ENCODE measurements at places on chromosomes 1 and 21.

DNA sequence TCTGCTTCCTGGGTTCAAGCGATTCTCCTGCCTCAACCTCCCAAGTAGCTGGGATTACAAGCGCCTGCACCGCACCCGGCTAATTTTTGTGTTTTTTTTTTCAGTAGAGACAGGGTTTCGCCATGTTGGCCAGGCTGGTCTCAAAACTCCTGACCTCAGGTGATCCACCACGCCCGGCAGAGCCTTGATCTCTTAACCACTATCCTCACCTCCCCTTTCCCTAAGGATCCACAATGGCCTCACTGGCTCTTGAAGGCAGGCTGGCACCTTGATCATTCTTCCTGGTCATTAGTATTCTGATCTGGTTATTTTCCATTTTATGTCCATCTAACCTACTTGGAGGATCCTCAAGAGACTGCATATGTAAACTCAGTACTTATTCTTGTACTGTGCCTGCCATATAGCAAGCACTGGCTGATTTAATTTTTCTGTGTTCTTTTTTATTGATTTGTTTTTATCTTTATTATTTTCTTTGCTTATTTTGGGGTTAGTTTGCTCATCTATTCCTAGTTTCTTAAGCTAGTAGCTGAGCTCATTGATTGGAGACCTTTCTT lies 6.3 kb downstream of the RCC1 start:
- no peak for DNase-seq

GRCh38 chr1:67626090-67626860 lies 58.7 kb upstream of the GADD45A start:
- DNase-seq, result no peak

DNA sequence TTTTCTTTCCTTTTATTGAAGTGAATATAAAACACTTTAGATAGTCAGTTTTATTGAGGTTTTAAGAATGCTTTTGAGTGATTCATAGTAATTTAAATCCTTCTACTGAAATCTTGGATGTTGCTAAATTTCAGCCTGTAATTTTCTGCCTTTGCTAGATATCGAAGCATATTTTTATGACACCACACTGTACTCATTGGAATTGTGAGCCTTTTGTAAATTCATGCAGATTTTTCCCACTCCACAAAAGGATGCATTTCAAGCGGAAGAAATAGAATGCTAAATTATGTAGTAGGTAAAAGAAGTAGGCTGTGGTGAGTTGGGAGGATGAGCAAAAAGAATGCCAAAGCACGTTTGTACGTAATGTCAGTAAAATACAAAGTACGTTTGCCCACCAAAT lies 13.8 kb downstream of the SNX7 start:
- no peak for DNase-seq

GRCh38 chr1:119611701-119612113 lies 36.4 kb downstream of the ZNF697 start:
- peak; percentile 38 for DNase-seq

GRCh38 chr1:31911994-31912780 lies 26.0 kb downstream of the PTP4A2 start:
- DNase-seq, result no peak

DNA sequence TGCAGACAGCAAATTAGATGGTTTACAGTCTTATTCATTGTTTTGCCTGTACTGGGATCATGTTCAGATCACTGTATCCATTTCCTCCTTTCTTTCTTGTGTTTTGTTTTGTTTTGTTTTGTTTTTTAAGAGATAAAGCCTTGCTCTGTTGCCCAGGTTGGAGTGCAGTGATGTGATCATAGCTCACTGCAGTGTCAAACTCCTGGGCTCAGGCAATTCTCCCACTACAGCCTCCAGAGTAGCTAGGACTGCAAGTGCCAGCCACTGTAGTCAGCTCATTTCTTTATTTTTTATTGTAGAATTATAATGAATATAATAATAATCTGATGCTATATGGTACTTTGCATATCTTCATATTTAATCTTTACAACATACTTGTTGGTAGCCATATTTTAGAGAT lies 403.7 kb upstream of the B3GALT2 start:
- DNase-seq, result no peak

- DNase-seq, result no peak
Observed at GRCh38 chr1:167544447-167545093, 9.0 kb downstream of the CREG1 start.

DNA sequence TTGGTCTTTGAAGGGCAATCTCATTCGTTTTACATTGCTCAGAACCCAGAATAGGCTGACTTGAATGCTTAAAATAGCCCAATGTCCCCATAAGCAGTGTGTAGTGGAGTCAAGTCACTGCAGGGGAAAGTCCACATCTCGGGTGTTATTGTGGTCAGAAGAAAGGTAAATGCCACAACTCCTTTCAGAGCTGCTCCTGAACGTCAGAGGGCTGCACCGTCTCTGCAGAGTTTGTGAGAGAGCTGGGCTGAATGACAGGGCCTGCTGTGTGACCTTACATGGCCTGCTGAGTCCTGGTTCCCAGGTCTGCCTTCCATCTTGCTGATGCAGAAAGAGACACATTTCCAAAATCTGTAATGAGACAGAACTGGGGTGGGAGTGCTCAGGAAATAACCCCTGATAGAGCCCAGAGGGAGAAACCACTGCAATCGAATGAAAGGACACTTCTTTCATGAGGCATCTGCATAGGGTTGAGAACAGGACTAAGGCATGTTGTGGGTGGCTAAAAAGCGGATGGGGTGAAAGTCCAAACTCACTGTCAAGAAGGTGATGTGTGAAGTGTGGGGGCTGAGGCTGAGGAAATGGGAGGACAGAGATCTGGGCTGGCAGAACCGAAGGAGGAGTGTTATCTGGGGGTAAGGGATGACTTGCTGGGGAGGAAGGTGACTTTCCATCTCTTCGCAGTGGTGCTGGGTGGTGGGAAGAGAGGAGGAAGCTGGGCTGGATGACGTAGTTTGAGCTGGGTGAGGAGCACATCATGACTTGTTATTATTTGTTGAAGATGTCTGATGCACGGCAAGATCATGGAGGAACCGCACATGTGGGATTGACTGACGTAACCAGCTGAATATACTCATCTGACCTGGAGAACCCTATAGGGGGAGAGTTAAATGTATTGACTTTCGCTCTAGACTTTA lies 33.7 kb downstream of the XCL2 start:
- peak; percentile 52 for DNase-seq

DNA sequence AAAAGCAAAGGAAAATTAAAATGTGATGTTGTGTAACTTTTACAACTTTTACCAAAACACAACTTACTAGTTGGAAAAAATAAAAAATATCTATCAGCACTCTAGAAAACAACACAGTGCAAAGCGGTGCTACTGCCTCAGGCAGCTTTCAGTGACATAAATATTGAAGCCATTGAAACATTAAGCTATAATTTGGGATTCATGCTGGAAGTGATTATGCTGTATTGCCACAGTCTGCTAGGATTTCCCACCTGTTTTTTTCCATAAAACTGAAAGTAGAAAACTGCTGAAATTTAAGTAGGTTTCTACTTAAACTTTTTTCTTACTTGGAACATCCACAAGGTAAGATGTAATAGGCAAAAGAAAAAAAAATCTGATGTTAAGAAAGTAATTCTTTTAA lies 674.4 kb downstream of the KCNT2 start:
- DNase-seq, result no peak

GRCh38 chr21:32096411-32096810 lies 182.4 kb downstream of the MIS18A start:
- DNase-seq, result no peak

DNA sequence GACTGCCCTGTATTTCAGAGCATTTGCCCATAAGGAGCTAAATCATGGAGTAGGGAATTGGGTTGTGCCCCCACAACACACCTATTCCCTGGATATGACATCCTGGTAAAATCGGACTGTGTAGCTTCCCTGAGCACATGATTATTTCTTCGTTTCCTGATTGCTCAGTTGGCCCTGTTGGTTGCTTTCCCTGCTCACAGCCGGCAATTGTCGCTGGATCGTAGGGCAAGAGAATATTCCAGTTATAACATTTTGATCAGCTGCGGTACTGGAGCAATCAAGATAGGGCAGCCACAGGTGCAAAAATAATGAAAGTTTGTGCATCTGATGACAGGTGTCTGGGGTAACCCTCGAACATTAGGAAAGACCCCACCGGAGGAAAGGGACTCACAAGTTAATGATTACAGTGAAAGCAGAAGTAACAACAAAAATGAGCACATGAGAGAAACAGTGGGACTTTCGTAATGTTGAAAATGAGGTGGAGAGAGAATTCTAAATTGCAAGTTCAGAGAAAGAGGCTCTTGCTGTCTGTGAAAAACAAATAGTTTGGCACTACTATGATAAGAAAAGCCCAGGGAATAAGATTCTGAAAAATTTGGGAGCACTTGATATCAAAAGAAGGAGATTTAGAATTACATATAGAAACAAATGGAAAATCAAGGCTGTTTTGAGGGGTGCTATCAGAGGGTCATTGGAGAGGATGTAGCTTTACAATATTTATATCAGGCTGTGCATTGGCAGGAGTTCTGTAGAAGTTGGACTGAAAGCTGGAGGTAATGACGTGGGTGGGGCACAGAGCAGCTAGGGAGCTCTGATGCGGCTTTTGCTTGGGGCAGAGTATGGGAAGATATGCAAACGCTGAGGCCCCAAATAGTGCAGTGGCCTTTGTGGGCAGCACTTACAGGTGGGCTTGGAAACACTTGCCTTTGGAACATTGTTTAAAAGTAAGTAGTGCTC lies at the start of gene MAB21L3:
MAB21L3 (plus strand) TSS at position 833 of the 957 bp plus-strand sequence. CDS start 1,217 bp downstream, outside the sequence.
- DNase-seq, result no peak

DNA sequence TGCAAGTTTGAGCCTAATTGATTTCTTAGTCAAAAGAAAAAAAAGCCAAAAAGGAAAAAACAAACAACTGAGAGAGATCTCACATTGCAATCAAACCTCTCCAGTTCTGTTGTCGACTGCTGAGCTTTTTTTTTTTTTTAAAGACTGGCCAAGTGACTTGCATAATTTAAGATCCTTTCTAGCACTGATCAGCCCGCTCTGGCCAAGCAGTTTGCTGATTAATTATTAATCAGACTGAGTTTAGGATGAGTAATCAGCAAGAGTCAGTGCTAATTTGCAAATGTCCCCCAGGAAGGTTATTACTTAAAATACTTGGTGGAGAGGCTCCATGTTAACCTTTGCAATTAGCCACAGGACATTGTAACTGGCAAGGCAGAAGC lies 39.3 kb downstream of the HMGB4 start:
- DNase-seq, result no peak

DNA sequence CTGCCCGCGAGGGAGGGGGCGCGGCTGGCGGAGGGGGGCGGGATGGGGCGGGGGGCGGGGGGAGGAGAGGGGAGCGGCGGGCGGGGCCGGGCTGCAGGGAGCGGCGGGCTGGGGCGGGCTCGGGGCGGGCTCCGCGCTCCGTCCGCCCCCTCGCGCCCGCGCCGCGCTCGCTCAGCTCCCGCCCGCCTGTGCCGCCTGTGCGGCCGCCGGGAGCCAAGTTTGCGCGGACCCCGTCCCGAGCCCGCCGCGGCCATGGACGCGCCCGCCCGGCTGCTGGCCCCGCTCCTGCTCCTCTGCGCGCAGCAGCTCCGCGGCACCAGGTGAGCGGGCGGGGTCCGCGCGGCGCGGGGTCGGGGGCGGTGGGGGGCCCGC lies at the start of gene GABRD:
GABRD (plus strand) TSS at position 174 of the 372 bp plus-strand sequence; CDS start at position 253, 79 bp downstream.
- no peak for DNase-seq

DNA sequence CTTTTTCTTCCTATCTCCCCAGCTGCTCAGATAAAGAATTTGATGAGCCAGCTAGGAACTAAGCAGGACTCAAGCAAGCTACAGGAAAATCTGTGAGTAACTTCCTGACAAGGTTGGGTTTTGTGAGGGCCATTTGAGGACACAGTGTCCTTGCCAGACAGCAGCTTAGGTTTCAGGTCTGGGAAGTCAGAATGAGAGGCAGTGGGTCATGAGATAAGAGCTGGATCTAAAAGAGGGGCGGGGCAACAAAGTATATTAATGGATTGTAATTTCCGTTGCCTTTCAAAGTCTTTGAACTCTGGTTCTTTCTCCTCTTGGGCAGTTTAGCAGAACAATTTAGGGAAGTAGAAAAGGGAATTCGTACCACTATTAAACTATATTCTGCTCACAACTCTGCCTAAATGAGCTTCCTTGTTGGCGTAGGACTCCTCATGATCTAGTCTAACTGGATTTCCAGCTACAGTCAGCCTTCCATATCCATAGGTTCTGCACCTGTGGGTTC lies 16.6 kb downstream of the STX12 start:
- no peak for DNase-seq

DNA sequence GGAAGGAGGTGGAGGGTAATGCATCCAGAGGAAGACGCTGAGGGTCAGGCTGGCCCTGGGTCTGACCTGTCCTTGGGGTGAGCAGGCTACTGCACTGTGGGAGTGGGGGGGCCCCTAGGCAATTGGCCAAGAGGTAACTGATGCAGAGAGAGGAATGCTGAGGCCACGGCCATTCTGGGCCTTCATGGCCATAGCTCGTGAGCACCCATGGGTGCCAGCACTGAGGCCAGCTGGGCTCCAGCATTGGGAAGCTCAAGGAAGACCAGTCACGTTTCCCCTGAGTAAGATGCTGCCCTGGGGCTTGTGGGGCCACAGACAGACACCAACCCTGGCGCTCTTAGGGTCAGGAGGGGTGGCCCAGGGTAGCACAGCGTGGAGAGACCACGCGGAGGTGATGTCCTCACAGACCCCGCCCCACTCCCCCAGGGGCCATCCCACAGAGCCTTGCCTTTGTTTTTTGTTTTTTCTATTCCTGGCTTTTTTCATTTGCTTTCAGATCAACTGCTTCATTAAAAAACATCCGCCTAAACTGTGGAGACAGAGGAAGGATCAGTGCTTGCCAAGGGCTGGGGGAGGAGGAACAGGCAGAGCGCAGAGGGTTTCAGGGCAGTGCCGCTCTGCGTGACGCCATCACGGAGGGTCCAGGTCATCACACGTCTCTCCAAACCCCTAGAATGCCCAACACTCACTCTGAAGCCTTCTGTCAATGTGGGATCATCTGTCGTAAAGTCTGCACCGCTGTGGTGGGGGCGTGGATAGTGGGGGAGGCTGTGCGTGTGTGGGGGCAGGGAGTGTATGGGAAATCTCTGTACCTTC lies 61.1 kb downstream of the SIK1 start:
- no peak for DNase-seq

Data from GM12864 (cell line).